ENCODE measurements at places on chromosomes 2 and 18. TPM values are rescaled to one million over a fixed set of nuclear protein-coding genes. Genes with fewer than 3 reads are reported as not detected.

DNA sequence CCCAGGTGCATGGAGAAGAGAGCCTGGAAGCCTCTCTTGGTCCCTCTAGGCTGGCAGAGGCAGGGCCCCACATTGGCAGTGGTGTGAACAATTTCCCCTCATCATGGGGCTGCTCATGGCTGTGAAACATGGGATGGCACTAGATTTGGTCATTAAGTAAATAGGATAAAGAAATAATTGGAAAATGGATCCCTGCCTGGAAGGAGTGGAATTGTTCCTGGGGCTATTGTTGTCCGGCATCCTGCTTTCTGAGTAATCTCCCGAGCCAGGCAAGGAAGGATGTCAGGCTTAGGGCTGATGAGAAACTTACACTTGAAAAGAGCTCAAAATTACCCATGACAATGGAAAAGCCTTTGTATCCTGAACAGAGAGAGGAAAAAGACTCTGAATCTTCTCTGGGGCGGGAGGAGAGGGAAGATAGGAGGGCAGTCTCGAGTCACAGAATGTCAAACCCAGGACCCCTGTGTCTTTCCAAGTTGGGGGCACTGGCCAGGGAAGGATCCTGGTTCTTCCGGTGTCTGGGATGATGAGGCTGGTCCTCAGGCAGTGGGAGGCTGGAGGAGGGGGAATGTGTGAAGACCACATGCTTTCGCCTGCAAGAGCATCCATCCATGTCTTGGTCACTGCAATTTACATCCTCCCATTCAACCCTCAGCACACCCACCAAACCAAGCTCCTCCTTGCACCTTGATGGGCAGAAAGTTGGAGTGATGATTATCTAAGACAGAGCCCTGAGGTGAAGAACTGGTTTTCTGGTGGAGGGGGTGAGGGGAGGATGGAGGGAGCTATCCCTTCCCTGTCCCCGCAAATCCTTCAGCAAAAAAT, 27.1 kb upstream of the STEAP3 start:
- no peak for DNase-seq

GRCh38 chr2:164568317-164568716, 53.0 kb downstream of the GRB14 start:
- no peak for DNase-seq

GRCh38 chr2:24616616-24617015, 125.6 kb downstream of the NCOA1 start:
- DNase-seq: peak; percentile 80

DNA sequence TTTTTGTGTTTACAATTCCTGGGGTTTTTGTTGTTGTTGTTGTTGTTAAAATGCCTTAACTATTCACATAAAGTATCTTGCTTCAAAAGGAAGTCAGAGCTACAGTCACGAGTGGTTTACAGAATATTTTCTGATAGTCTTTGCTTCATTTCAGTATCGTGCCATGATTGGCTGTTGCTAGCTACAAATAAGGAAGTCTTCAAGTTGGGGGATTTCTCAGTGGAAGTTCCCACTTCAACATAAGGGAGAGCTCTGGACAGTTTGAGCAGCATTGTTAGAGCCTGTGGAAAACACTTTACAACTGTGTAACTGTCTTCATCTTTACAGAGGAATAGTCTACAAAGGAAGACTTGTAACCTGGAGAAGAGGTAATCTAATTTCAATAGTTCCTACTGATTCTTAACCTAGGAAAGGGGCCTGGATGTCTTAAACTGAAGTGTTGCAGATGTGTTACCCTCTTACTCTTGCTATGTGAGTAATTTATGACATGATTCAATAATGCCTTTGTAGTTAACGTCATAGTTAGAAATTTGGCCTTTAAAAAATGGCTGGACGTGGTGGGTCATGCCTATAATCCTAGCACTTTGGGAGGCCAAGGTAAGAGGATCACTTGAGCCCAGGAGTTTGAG, 23.4 kb upstream of the TANK start:
- peak; percentile 68 for DNase-seq

GRCh38 chr2:108833219-108833618, 46.6 kb downstream of the CCDC138 start:
- no peak for DNase-seq

GRCh38 chr2:60992985-60993392, 24.5 kb upstream of the PEX13 start:
- peak; percentile 71 for DNase-seq

GRCh38 chr18:13465124-13465446, 246.5 kb downstream of the LDLRAD4 start:
- no peak for DNase-seq

- DNase-seq: no peak
Measured at GRCh38 chr2:230919681-230920080, 5.4 kb downstream of the GPR55 start.

SOCS6 gene
- polyA plus RNA-seq: 15.0 TPM

C2orf76 gene
- polyA plus RNA-seq: 8.9 TPM

GRCh38 chr18:44149706-44150105, 531.0 kb upstream of the SETBP1 start:
- no peak for DNase-seq

GRCh38 chr2:38073211-38074057, 2.5 kb downstream of the CYP1B1 start:
- peak; percentile 57 for DNase-seq

DNA sequence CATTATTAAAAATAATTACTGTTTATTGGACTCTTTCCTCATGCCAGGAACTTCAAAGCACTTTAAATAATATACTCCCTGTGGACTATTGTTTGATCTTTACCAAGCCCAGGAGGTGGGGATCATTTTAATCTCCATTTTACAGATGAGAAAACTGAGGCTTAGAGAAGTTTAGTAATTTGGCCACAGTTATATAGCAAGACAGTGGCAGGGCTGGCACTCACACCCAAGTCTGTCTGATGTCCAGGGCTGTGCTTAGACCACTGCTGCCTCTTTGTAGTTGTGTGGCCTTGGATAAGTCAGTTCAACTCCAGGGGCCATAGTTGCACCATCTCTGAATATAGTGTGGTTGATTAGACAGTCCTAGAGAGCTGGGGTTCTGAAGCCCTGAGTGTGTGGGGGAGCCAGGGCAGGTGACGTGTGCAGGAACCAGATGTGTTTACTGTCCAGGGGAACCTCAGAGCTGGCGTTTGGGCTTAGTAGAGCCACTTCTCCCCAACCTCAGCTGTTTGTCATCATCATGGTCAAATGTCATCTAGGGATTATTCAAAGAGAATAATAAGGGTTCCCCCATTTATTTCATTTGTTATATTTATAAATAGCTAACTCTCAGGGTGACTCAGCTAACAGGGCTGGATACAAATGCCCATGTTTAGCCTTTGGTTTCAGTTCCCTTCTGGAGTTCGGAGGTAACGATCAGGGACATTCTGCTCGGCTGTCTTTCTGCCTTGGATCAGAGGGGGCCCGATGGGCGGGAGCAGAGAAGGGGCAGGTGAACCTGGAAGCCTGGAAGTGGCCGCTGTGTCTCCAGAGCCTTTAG, 68.0 kb downstream of the BOLA3 start:
- peak; percentile 44 for DNase-seq

MBD5 gene
- polyA plus RNA-seq: 18.9 TPM

ACMSD gene
- polyA plus RNA-seq: 0.35 TPM

DNA sequence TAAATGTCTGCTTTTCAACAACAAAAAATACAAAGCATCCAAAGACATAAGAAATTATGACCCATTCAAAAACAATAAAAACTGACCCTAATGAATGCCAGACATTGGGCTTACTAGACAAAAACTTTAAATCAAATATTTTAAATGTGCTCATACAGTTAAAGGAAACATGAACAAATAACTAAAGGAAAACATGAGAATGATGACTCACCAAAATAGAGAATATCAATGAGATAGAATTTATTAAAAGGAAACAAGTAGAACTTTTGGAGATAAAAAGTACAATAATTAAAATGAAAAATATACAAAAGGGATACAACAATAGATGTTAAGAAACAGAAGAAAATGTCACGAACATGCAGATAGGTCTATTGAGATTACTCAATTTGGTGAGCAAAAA, 110.6 kb downstream of the TRABD2A start:
- DNase-seq: no peak

DNA sequence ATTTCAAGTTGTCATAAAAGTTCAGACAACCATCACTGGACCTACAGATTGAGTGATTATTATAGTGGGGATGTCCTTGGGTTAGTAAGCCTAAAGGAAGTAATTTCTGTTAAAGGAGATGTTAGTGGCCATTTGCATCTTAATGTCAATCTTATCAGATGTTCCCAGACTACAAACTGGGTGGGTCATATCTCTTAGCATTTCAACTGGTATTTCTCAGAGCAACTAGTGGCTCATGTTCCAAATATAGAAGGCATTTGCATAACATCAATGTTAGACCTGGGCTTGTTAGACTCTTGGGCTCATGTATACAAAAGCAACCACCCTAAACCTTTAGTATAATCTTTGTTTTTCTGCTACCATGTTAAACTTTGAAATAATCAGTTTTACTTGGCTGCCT, 17.9 kb downstream of the PLEKHA3 start:
- no peak for DNase-seq

- peak; percentile 37 for DNase-seq
Measured at GRCh38 chr2:201432038-201432620, 19.1 kb downstream of the TRAK2 start.

DNA sequence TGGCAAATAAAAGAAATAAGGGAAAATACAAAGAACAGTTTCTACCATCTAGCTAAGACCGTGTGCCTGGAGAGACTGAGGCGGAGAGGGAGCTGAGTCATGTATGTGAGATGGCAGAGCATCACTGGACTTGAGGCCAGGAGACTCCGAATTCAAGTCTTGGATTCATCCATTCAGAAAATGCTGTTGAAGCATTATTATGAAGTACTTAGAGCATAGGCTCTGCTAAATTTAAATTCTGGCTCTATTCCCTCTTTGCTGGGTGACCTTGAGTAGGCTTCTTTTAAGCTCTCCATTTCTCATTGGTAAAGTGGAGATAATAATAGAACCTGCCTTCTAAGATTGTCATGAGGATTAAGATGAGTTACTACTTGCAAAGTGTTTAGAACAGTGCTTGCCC, 34.7 kb downstream of the NPHP1 start:
- DNase-seq: peak; percentile 40

DNA sequence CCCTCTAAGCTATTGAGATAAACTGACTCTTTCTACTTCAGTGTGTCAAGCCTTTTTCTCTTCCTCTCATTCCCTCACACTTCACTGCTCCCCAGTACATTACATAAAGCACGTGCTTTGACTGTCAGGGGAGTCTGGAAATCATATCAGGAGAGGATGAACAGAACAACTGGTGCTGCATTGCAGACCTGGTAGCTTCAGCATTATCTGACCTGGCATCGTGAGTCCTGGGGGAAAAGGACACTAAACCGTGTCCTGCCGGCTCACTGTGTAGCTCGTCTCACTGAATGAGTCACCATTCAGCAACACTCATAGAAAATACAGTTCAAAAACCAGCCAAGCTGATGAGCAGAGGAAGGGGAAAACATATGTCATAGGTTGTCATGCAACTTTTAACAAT, 108.5 kb upstream of the UNC80 start:
- DNase-seq: peak; percentile 7

DNA sequence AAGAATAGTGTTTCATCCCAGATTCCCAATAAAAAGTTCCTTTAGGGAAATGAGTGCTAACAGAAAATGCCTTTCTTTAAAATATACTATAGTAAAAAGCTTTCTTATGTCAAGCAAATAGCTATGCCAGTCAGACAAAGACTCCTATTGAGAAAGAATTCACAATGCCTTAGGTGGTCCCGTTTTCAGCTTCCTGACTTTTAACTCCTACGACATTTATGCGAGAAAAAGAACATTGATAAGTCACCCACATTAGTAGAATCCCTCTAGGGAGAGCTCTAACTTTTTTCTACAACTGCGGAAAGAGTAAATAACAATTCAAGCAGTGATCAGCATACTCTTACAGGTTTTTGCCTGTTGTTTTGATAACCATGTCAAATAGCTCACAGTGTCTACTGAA, 750.8 kb upstream of the ACVR2A start:
- no peak for DNase-seq

LRATD1 gene
- polyA plus RNA-seq: 12.9 TPM

DNA sequence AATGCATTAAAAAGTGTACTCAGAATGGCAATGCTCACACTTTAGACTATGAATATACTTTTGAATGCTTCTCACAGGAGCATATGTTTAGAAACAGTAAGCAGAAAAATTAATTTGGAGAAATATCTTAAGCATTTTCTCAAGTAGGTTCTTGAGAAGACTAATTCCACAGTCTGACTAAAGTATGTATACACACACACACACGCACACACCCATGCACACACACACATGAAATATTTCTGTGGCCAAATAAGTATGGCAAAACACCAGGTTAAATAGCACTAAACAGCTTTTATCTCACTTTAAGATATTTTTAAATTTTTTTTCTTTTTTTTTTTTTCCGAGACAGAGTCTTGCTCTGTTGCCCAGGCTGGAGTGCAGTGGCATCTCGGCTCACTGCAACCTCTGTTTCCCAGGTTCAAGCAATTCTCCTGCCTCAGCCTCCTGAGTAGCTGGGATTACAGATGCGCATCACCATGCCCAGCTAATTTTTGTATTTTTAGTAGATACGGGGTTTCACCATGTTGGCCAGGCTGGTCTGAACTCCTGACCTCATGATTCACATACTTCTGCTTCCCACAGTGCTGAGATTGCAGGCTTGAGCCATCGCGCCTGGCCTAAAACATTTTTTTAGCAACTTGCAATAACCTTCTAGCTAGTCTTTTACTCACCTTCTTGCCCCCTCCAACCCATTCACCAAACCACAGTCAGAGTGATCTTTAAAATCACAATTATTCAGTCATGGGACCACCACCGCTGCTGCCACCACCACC, 67.5 kb upstream of the SCG2 start:
- DNase-seq: no peak

DNA sequence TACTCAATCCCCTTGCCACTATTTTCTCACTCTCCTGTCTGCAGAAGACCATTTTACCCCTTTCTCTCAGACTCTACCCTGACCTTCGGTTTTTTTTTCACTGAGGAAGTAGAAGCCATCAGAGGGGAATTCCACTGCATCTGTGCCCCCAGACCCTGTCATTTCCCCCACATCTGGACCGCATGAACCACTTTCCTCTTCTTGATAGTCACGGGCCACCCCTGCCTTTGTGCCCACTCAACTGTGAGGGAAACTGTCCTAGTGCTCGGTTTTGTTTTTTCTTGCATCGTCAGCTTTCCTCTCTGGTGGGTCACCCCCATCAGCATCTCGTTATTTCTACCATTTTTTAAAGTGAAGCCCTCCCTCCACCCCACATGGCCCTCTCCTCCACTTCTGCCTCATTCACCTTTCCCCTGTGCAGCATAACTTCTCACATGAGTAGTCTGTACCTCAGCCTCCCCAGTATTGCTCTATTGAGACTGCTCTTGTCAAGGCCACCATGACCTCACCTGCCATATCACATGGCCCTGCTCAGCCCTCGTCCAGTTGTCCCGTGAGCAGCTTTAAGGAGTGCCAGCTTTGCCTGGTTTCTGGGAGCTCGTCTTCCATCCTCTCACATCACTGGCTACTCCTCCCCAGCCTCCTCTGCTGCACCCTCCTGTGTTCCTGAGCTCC, 32.4 kb downstream of the TMEM87B start:
- DNase-seq: no peak

GRCh38 chr2:59585655-59586054, 967.8 kb downstream of the BCL11A start:
- DNase-seq: no peak

DNA sequence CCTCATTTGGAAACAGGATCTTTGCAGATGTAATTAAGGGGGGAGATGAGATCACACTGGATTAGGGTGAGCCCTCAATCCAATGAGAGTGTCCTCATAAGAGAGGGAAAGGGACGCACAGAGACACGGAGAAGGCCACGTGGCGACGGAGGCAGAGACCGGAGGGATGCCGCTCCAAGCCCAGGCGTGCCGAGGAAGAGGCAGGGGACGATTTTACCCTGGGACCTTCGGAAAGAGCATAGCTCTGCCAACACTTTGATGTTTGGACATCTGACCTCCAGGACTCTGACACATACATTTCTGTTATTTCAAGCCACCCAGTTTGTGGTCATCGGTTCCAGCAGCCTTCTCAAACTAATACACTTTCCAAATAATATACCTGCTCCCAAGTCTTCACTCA, 84.4 kb upstream of the ZCCHC2 start:
- no peak for DNase-seq

Measured in muscle of leg (tissue), 16 donors.